NCI-H2171 treated with DMSO at 0.1 percent for 48 hours (cell line): ENCODE measurements at places on chromosomes 3 and 15.

GRCh38 chr3:172524611-172525010 is 1.4 kb upstream of the TNFSF10 start:
- DNase-seq: no peak

- DNase-seq: no peak
Measured at GRCh38 chr15:52731732-52732470, 52.7 kb upstream of the ATOSA start.

GRCh38 chr15:43955140-43955539 is 128.3 kb downstream of the WDR76 start:
- DNase-seq: no peak

DNA sequence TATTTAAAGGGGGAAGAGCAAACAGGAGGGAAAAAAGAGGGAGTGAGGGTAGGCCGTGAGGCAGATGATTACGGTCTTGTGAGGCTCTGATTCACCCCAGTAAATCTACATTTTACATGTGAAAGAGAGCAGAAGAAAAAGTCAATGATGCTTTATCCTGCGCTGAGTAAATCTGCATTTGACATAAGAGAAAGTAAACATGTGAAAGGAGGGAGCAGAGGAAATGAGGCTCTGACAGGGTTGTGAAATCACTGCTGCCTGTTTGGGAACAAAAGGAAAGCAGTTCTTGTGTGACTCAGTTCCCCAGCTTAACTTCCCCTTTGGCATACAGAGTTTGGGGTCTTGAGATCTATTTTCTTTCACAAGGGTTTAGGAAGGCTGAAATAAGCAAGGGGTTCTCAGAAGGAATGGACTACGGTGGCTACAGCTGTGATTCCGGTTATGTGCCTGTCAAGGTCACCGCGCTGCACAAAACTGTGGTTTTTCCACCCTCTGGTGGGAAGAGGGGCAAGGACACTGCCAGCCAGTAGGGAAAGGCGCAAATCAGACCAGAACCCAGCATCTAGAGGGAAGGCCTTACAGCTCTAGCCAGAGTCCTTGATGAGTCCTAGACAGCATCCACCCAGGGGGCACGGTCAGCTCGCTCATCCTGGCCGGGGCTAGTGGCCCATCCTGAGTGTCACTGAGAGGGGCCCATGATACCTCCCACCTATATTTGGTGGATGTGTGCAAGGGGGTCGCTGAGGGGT is 18.9 kb upstream of the HCN4 start:
- peak; percentile 30 for DNase-seq

- DNase-seq: peak; percentile 40
Measured at GRCh38 chr15:62059816-62060112, 483 bp downstream of the VPS13C start.

- no peak for DNase-seq
Measured at GRCh38 chr15:78879517-78880241, 7.0 kb downstream of the MORF4L1 start.

DNA sequence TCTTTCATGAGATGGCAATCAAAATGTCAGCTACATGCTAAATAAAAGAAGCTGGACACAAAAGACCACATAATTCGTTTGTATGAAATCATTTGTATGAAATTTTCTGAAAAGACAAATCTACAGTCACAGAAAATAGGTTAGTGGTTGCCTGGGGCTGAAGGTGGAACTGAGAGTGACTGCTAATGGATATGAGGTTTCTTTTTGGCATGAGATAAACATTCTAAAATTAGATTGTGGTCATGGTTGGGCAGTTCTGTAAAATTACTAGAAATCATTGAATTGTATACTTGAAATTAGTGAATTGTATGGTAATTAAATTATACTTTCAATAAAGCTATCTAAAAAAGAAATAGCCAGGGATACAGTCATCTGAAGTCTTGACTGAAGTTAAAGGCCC is 2.7 kb upstream of the DMXL2 start:
- no peak for DNase-seq

DNA sequence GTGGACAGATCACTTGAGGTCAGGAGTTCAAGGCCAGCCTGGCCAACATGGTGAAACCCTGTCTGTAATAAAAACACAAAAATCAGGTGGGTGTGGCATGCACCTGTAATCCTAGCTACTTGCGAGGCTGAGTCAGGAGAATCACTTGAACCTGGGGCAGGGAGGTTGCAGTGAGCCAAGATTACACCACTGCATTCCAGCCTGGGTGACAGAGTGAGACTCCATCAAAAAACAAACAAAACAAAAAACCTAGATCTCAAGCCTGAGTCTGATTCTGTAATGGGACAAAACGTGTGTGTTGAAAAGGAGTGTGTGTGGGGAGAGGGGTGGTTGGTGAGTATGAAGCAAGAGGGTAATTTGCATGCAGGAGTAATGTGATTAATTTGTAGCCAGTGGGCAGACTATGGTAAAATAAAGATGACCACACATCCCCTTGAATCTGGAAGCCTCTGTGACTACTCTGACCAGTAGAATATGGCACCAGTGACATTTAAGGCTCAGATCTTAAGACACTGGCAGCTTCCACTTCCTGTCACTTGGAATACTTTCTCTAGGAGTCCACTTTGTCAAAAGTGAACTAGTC is 18.4 kb upstream of the OPA1 start:
- no peak for DNase-seq

DNA sequence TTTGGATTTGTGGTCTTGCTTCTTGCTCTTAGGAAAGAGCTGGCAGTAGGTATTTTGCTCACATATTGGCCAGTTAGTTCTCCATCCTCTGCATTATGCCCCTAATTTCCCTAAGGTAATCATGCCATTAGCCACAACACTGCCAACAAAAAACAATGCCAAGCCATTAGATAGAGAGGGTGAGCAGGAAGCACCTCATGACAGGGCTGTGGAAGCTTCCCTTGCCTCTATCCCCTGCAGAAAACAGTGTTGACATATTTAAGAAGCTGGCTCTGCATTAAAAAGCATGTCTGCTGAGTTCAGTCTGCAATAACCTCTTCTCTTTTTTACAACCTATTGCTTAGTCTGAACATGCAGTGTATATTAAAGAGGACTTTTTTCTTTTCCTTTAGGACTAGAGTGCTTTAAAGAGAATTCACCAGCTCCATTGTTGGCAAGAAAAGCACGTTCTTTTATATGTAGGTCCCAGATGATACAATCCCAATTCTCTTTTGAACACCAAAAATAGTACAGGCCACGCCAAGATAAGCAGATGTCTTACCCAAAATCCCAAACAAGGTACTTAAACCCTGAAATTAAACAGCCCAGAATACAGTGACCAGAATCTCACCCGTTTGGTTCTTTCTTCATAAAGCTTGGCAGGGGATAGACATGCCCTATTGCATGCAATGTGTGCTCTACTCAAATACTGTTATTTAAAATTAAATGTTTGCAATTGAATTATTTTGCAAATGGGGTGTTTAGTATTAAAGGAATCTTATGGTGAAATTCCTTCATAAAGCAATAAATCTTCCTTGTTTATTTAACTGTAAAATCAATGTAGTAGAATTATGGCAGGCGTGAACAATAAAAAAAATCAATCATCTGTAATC is 93.7 kb upstream of the UBE3A start:
- no peak for DNase-seq
